ENCODE measurements at places on chromosomes 2 and 18.
A peak's percentile ranks its signal among the peaks of the same experiment; 100 is the strongest.

GRCh38 chr2:74130211-74130995, 17.3 kb downstream of the BOLA3 start:
- peak; percentile 8 for DNase-seq

DNA sequence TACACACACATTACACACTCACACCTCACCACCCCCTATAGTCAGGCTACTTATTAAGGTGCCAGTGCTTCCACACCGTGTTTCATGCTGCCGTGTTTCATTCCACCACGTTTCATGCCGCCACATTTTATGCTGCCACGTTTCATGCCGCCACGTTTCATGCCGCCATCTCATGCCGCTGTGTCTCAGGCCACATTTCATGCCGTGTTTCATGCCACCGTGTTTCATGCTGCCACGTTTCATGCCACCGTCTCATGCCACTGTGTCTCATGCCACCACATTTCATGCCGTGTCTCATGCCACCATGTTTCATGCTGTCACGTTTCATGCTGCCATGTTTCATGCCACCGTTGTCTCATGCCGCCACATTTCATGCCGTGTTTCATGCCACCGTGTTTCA, 65.1 kb downstream of the MBOAT2 start:
- no peak for DNase-seq

GRCh38 chr2:171086352-171087290, 74.1 kb downstream of the TLK1 start:
- peak; percentile 59 for DNase-seq

DNA sequence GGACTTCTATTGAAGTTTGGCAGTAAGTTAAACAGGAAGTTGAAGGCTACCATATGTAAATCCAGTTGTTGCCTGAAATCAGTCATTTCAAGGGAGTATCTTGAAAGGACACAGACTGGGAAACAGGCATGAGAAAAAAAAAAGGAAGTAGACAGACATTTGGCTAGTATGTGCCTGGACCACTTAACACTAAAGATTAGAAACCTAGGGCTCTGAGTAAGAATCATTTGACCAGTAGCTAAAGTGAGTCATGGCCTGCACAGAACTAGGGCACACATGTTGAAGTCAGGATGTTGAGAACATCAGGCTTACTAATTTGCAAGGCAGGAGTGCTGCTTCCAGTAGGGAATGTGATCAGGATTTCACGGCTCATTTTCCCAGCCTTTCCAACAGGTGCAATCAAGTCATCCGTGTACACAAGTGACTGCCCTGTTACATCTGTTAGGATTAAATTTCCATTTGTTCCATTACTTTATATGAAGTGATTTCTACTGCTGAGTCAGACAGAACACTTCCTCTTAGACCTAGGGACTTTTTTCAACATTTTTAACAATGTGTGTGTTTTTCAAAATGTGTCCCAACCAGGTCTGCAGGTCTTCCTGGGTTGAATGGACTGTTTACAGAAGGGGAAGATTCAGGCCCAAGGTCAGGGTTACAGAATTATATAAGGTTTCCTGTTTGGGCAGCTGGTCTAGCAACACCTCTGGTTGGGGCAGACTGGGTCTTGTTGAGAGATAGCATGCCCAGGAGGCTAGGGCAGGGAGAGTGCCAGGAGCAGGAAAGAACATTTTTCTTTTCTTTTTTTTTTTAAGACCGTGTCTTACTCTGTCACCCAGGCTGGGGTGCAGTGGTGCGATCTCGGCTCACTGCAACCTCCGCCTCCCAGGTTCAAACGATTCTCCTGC, 145.6 kb downstream of the TGIF1 start:
- DNase-seq = peak; percentile 87

DNA sequence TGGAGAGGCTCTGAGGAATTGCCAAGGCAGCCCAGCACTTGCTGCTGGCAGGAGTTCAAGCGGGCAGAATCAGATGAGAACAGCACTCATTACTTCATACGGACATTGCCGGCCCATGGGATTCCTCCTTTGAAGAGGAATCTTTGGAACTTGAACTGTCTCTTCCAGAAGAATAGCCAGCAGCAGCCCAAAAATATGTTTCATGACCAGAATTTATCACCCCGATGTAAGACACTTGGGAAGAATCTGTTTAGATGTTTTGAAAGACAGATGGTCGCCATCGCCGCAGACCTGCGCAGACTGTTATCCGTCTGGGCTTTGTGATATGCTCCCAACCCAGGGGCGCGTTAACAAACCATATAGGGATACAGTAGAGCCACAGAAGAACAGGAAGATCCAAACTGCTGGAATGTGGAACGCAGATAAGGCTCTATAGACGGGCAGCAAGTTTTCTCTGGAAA, 3.7 kb upstream of the ADI1 start:
- peak; percentile 30 for DNase-seq

GRCh38 chr2:57842531-57842930, 204.1 kb upstream of the VRK2 start:
- DNase-seq = no peak
